ENCODE measurements at places on chromosomes 7 and 10. TPM values are rescaled to one million over a fixed set of nuclear protein-coding genes. Genes with fewer than 3 reads are reported as not detected.

GRCh38 chr10:71837098-71837827 lies 13.8 kb downstream of the PSAP start:
- H3K27ac ChIP-seq, result no peak overlapping the region
- H3K4me1 ChIP-seq, result peaks cover 41% of the 10 kb centered on the region
- DNase-seq, result no peak
- H3K36me3 ChIP-seq, result peaks cover 3% of the 10 kb centered on the region

DNA sequence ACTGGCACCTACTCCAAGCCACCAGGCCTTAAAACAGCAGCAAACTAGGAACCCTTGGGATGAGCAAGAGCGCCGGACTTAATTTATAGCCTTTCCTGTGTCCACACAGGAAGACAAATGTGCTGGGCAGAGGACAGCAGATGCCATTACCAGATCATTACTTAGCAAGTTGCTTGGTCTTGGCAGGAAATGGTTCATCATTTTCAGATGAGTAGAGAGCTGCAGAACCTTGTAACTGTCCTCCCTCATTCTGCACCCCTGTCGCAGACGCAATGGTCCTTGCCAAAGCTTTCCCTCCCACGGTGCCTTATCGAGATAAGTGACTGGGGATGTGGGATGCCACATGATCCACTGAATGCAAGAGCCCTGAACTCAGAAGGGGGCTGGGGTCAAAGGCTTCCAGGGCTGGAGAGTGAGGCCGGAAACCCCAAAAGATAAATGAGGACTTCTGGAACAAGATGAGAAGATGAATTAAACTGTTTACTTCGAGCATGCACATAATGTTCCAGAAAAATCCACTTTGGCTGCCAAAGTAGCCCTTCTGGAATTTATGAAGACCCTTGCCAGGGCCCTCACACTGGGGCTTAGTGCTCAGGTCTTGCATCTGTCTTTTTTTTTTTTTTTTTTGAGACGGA lies 145.6 kb upstream of the ZNF32 start:
- H3K27ac ChIP-seq, result no peak overlapping the region
- H3K27me3 ChIP-seq, result no peaks in the 10 kb centered on the region
- H3K4me3 ChIP-seq, result no peak overlapping the region

DNA sequence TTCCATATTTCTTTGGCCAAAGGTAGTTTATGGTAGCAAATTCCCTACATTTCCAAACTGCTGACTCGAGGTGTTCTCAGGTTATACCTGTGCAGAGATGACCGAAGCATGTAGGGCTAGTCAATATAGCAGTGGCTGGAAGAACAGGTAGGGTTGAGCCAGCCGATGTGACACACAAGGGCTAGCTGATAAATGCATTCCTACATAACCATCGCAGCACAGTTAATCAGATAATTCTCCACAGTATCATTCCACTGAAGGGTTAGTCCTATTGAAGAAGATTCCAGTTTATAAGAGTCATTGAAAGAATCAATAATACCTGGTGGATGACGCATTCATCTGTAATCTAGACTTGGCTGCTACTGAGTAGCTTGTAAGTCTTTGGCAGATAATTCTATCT lies 220.0 kb downstream of the KIF20B start:
- H3K4me3 ChIP-seq, result no peak overlapping the region
- DNase-seq, result no peak
- no peaks in the 10 kb centered on the region for H3K27me3 ChIP-seq
- no peaks in the 10 kb centered on the region for H3K4me1 ChIP-seq
- H3K36me3 ChIP-seq, result no peaks in the 10 kb centered on the region

- H3K27ac ChIP-seq, result no peak overlapping the region
- H3K4me1 ChIP-seq, result peaks cover 13% of the 10 kb centered on the region
- no peak overlapping the region for H3K4me3 ChIP-seq
- no peaks in the 10 kb centered on the region for H3K36me3 ChIP-seq
- no peaks in the 10 kb centered on the region for H3K27me3 ChIP-seq
- no peak for DNase-seq
Observed at GRCh38 chr10:13801907-13802288, 215.1 kb downstream of the PRPF18 start.

DNA sequence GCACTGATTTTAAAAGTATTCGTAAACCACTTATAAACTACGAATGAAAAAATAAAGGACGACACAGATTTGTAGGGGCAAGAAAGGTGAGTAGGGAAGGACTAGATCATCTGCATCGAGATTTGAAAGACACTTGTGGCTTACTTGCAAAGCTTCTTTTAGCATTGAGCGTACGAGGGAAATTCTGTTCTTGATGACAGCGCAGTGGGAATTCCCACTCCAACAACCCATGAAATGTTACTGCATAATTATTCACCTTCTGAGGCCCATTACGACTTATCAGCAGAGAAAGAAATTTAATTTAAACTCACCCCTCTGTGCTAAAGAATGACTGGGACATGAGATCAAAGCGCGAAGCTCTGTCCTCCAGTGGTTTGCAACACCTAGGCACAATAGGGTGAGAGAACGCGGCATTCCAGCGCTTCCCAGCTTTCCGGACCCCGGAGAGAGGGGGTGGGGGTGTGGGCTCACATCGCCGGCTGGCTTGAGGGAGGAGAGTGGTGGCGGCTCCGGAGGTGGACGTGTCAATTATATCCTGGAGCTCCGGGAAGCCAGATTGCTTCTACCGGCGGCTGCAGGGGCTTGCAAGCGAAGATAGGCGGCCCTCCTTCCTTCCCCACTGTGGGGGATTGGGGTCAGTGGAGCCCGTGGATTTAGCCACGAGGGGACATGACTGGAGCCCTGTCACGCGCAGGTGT lies 10.3 kb downstream of the SP8 start:
- H3K4me1 ChIP-seq, result peaks cover 3% of the 10 kb centered on the region
- H3K36me3 ChIP-seq, result no peaks in the 10 kb centered on the region
- H3K4me3 ChIP-seq, result no peak overlapping the region
- H3K27me3 ChIP-seq, result peaks cover 21% of the 10 kb centered on the region

The NANOS1 gene
- 0.64 TPM for total RNA-seq

Data from CD4-positive, alpha-beta memory T cell (primary cell).